ENCODE measurements at places on chromosomes 3 and 15.

DNA sequence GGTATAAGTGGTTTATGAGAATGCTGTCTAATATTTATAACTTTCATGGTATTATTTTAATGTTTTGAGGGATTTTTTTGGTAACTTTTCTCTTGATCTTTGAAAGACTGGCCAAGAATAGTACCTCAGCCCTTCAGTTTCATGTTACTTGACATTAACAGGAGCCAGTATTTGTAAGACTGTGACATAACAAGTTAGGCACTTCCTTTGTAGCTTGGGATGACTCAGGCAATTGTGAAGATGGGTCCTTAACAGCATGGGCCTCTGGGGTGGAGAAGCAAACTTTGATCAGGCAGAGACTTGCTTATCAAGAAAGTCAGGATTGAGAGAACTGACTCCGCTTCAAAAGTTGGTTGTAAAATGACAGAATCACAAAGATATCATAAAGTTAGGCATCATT is 9.5 kb downstream of the LRRC49 start:
- DNase-seq, result no peak

- DNase-seq, result no peak
Measured at GRCh38 chr3:191263365-191263764, 64.3 kb downstream of the OSTN start.

DNA sequence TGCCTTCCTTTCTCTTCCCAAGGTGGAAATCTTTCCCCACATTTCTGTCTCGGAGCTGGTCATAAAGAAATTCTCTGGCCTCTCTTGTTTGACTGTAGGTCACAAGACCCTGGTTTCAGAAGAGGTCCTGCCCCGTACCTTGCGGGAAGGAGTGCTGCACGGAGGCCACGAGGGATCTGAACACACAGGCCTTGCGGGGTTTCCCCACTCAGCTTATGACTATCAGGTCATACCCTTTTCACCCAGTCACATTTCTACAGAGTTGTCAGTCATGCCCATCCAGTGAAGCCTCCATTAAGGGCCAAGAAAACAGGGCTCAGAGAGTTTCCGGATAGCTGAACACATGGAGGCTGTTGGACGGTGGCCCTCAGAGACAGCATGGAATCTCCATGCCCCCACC is 54.7 kb upstream of the ATP13A3 start:
- no peak for DNase-seq

DNA sequence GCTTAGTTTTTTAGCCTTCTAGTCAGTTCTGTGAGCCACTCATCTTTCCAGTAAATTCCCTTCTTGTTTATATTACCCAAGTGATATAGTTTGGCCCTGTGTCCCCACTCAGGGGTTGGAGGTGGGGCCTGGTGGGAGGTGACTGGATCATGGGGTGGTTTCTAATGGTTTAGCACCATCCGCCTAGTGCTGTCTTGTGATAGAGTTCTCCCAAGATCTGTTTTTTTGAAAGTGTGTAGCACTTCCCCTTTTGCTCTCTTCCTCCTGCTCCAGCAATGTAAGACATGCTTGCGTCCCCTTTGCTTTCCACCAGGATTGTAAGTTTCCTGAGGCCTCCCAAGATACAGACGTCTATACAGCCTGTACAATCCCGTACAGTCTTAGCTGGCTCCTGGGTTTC is 53.7 kb upstream of the INO80 start:
- DNase-seq, result no peak

DNA sequence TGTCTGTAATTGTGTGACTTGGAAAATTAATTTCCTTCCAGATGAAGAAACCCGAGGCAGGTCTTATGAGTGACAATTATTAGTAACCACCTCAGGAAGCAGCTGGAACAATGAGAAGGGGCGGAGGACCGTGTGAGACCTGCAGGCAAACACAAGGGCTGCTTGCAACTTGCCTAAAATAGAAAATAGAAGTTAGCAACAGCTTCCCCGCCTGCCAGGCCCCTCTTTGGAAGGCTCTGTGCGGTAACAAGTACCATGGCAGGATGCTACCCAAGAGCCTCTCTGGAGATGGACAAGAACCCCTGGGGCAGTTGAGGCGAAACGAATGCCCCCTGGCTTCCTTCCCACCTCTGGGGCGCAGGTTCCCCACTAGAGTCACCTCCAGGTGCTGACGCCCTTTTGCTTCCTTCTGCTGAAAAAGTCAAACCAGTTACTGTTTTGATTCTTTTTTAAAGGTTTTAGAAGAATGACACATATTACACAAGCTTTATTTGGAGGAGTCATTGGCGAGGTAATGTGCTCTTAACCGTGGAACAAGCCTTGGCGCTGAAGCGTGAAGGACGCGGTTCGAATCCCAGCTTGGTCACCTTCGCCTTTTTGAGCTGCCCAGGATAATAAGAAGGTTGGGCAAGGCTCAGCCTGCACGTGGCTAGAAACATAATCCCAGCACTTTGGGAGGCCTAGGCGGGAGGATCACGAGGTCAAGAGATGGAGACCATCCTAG is 47.0 kb upstream of the SYNM start:
- no peak for DNase-seq

- DNase-seq, result no peak
Measured at GRCh38 chr3:13849018-13849417, 30.9 kb downstream of the WNT7A start.

DNA sequence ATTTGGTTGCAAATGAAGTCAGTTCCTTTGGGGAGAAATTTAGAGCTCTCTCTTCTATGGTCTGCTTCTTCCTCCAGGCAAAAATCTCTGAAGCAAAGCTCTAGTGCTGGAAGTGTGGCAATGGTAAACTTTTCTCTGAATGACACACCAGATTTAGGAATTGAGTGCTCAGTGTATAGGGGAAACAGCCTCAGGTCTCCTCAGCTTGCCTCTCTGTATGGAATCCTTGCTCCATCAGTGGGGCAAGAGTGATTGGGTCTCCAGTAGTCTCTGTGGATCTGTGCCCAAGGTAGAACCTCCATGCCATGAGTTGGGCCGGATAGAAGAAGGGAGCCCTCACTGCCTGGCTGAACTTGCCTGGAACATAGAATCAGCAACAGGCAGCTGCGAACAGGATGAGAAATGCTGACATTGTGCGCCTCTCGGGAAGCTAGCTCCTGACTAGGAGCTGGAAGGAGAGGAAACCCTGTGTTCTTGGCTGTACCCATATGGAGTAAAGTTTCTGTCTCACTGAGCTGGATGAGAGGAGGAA is 156.1 kb downstream of the WNT7A start:
- DNase-seq, result no peak

DNA sequence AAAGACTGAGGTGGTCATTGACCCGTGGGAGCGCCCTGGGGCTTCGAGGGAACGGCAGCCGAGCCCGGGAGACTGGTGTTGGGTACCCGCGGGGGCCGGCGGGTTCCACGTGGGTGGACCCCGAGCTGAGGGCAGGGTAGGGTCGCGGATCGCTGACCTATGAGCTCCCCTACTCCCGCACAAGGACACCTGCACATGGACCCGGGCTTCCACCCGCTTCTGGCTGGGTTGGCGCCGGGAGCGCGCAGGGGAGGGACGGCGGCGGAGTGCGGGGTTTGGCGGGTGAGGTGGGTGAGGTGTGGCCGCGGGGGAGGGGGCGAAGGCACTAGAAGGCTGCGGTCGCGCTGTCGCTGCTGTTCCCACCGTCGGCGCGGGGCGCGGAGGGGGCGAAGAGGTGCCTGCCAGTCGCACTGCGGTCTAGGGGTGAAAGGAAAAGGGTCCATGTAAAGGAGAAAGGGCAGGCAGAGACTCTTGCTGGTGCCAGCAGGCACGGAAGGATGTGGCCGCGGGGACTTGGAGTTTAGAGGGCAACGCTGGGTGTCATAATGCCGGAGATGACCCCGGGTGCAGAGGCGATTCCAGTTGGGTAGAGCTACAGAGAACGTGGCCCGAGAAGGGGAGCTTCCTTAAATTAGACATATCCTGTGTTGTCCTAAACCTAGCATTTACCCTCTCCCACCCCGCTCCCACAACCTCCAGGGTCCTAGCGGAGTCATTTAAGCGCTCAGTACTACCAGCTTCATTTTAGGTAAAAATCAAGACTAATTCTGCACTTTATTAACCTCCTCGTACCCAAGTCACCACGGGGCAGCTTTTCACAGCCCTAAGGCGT is 245.9 kb upstream of the TOPAZ1 start:
- no peak for DNase-seq

GRCh38 chr3:49928481-49929017 is 1.1 kb downstream of the MON1A start:
- no peak for DNase-seq

GRCh38 chr3:195154111-195154791 is 116.7 kb downstream of the XXYLT1 start:
- no peak for DNase-seq

GRCh38 chr3:174186377-174186989 is 672.7 kb upstream of the NAALADL2 start:
- DNase-seq, result no peak

DNA sequence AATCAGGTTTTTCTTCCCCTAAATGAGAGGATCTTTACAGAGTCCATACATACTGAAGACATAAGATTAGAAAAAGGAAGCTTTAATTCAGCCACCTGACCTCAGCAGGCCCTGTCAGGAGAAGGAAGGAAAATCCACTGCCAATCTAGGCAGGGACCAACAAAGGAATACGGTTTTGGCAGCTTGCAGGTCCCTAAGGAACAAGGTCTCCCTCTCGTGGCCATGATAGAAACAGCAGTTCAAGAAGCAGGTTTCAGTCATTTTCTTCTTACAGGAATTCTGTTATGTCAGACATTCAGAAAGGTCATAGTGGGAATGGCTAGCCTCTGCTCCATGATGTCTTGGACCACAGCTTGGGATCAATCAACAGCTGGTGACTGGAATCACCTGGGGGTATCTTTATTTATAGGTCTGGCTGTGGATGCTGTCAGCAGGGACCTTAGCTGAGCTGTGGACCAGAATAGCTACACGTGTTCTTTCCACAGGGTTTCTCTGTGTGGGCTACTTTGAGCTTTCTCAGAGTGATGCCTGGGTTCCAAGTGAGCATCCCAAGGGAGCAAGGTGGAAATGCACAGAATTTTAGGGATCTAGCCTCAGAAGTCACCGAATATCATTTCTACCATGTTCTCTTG is 9.4 kb upstream of the CMSS1 start:
- DNase-seq, result peak; percentile 33

- no peak for DNase-seq
Measured at GRCh38 chr3:60095930-60096329, 1046.1 kb upstream of the CFAP20DC start.

GRCh38 chr3:17820704-17821103 is 78.3 kb upstream of the TBC1D5 start:
- no peak for DNase-seq

GRCh38 chr15:87744815-87745214 is 511.7 kb downstream of the NTRK3 start:
- DNase-seq, result no peak
